ENCODE measurements at places on chromosomes 3 and 15.
A peak's percentile ranks its signal among the peaks of the same experiment; 100 is the strongest.

GRCh38 chr3:171461525-171461917 is 1.3 kb upstream of the TNIK start:
- no peak for ATAC-seq

GRCh38 chr3:181940703-181941102 is 229.0 kb downstream of the SOX2 start:
- ATAC-seq, result no peak

- ATAC-seq, result no peak
These were observed 75.9 kb downstream of the BOC start for GRCh38 chr3:113287111-113287802.

DNA sequence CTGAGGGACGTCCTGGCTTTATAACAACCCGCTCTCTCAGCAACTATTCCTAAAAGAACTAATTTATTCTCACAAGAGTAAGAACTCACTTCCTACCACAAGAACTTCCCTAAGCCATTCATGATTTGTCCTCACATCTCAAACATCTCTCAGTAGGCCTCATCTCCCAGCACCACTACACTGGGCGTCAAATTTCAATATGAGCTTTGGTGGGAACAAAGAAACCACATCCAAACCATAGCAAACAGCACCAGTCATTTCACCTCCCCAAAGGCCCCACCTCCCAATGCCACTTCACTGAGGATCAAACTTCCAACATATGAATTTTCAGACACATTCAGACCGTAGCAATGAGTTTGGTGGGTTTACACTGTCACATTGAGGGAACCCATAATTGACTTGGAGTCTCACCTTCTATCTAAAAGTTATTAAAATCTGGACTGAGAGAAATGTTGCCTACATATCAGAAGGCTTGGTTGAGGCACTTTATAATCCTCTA is 116.4 kb upstream of the AGBL1 start:
- no peak for ATAC-seq

DNA sequence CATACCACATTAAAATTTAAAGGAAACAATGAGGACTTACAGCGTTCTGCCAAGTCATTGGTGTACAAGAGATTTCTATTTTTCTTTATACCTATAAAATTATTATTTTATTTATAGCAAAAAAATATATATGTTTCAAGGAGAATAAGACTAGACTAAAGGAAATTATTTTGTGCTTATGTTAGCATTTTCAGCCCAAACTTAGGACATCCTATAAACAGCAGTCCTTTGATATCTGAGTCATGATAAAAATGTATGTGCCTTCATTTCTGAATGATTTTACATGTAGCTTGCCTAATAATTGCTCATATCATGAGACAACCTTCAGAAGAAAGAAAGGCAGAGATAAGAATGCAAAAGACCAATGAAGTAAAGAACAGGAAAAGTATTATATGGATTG is 16.7 kb upstream of the CPA3 start:
- ATAC-seq, result no peak

GRCh38 chr15:88832820-88833730 is 29.8 kb downstream of the ACAN start:
- ATAC-seq, result no peak

GRCh38 chr15:98889930-98890695 is 117.5 kb downstream of the PGPEP1L start:
- ATAC-seq, result no peak

GRCh38 chr3:185815391-185816282 is 9.2 kb downstream of the IGF2BP2 start:
- no peak for ATAC-seq

DNA sequence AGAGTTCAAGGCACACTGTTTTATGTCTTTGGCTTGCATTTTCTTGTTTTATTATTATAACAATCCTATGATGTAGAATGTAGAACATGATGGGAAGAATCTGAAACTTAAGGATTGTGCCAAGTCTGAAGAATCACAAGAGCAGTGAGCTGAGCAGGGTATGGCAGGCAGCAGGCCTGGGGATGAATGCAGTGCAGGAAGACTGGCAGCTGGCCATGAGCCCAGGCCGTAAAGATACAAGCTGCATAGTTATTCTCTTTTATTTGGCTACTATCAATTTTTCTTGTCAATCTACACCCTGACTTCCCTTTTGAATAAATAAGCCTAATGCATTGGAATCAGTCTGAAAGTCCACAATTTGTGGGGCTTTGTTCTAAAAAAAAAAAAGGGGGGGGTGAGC is 89.6 kb upstream of the ARPP21 start:
- ATAC-seq, result no peak

GRCh38 chr3:190131329-190131728 is 10.6 kb upstream of the P3H2 start:
- no peak for ATAC-seq

- ATAC-seq, result no peak
These were observed 20.9 kb upstream of the RBP1 start for GRCh38 chr3:139560411-139560810.

- ATAC-seq, result peak; percentile 68
These were observed 120.2 kb downstream of the LRRC28 start for GRCh38 chr15:99371180-99372103.

DNA sequence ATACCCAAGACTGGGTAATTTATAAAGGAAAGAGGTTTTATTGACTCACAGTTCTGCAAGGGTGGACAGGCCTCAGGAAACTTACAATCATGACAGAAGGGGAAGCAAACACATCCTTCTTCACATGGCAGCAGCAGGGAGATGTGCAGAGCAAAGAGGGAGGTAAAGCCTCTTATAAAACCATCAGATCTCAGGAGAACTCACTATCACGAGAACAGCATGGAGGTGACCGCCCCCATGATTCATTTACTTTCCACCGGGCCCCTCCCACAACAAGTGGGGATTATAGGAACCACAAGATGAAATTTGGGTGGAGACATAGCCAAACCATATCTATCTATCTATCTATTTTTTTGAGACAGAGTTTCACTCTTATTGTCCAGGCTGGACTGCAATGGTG is 5.4 kb downstream of the GDPGP1 start:
- ATAC-seq, result no peak

GRCh38 chr15:77506311-77507142 is 85.8 kb downstream of the HMG20A start:
- ATAC-seq, result no peak

- ATAC-seq, result peak; percentile 94
These were observed 130.2 kb upstream of the TPRG1 start for GRCh38 chr3:189041482-189042090.

GRCh38 chr3:183653209-183654064 is 18.0 kb downstream of the KLHL24 start:
- ATAC-seq, result no peak

DNA sequence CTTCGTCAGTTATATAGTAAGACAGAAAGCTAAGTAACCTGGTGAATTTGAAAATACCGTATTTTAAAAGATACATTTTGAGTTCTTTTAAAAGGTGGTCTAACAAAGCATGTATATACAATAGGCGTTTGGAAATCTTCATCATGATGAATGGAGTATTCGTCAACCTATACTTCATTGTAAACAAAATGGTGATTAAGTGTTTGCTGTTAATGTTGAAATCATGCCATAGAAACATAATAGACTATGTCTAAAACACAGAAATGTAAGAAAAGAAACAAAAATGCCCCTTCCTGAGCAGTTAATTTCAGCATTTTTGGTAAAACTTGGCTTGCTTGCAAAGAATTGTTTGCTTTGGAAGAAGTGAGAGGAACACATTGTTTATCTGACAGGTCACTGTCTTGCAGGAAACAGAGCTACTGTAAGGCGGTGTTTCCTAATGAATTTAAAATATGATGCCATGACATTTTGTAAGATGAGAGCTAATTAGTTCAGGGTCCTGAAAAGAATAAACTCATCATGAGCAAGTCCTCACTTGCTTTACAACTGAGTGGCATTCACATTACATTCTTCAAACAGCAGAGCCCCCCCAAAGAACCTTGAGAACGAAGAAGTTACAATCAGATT is 126.7 kb downstream of the SERPINI1 start:
- ATAC-seq, result no peak

DNA sequence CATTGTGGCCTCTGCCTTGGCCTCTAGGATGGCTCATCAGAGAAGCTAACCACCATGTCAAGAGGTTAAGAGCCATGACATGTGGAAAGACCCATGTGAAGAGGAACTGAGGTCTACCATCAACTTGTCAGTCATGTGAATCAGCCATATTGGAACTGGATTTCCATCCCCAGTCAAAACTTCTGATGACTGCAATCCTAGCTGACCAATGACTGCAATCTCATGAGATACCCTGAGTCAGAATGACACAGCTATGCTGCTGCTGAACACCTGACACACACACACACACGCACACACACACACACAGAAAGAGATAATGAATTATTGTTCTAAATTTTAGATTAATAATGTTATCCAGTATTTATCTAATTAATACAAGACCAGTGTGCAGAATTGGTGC is 337.5 kb upstream of the LMCD1 start:
- ATAC-seq, result no peak

- ATAC-seq, result no peak
These were observed 307.4 kb upstream of the RARB start for GRCh38 chr3:25120665-25121064.

DNA sequence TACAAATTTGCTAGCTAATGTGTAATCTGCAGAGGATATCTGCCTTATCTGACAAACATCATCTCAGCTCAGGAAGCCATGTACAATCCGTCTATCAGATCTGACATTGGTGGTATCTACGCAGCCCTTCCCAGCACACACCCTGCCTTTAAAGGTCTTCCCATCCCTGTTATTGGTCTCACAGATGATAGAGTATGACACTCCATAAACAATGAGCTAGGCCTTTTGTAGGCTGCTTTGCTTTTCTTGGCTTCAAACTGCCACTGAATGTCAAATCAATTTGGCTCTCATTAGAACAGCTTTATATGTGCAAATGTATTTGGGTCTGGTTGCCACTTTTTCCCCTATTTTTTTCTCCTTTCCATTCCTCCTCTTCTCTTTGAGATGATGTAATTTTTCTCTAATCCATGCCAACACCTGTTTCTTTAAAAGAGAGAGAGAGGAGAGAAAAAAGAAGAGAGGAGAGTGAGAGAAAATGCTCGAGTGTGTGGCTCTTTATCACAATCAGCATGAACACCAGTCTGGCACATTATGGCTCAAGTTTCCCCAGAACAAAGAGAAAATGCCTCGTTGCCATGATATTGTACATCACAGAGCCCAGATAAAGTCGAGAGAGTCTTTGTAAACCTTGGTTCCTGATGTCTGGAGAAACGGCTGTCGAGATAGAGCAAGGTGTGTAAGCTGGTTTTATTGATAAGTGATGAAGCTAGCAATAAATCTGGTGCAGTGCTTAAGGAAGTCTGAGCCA is 80.8 kb upstream of the DPH6 start:
- ATAC-seq, result no peak

GRCh38 chr3:35785234-35785888 is 146.0 kb downstream of the ARPP21 start:
- ATAC-seq, result no peak

- ATAC-seq, result no peak
These were observed 8.5 kb upstream of the CCDC80 start for GRCh38 chr3:112649478-112649735.

- no peak for ATAC-seq
These were observed 11.8 kb downstream of the TOP2B start for GRCh38 chr3:25652921-25653320.

GRCh38 chr3:34140616-34141015 is 342.2 kb downstream of the PDCD6IP start:
- no peak for ATAC-seq

GRCh38 chr3:45075821-45076625 is 49.9 kb downstream of the CLEC3B start:
- ATAC-seq, result no peak

DNA sequence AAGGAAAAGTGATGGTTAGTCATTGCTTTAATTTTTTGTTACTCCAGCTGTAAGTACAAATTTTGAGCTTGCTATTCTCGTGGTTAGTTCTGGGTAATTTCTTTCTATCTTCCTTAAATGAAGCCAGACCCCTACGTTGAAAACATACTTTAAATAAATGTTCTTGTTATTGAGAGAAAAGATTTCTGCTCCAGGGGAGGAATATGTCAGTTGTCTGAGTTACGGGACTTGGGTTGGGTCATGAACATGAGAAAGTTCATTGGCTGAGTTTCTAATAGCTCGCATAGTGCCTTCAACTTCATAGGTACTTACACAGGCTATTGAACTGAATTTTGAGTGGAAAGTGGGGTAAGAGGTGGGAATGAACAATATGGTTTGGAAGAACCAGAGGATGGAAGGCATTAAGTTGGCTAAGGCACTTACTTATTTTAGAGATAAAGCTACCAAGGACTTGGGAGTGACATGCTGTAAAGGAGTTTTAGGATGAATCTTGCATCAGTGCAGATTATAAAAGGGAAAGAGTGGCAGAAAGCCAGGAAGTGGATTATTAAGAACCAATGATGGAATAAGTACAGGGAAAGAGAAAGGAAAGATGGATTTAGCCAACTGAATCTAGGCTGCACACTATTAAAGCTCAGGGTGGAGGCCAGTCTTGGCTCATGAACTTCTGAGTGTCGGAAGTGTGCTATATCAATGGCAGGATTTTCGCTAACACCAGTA is 1.4 kb downstream of the RPSA start:
- no peak for ATAC-seq

- no peak for ATAC-seq
These were observed 205.6 kb downstream of the CADM2 start for GRCh38 chr3:85164436-85164835.

GRCh38 chr3:127771746-127772145 is 50.6 kb downstream of the MGLL start:
- no peak for ATAC-seq

- ATAC-seq, result no peak
These were observed 45.3 kb upstream of the MAGEF1 start for GRCh38 chr3:184757022-184757651.

- no peak for ATAC-seq
These were observed 188.9 kb upstream of the MEIS2 start for GRCh38 chr15:37289109-37289765.

GRCh38 chr3:37536840-37537239 is 324.8 kb upstream of the CTDSPL start:
- no peak for ATAC-seq

GRCh38 chr3:70919091-70919490 is 606.7 kb upstream of the MDFIC2 start:
- no peak for ATAC-seq

- ATAC-seq, result no peak
These were observed 112.5 kb downstream of the SRGAP3 start for GRCh38 chr3:9136746-9137465.
